Left lung (tissue), 14 donors: ENCODE measurements at places on chromosomes 2 and 18.

DNA sequence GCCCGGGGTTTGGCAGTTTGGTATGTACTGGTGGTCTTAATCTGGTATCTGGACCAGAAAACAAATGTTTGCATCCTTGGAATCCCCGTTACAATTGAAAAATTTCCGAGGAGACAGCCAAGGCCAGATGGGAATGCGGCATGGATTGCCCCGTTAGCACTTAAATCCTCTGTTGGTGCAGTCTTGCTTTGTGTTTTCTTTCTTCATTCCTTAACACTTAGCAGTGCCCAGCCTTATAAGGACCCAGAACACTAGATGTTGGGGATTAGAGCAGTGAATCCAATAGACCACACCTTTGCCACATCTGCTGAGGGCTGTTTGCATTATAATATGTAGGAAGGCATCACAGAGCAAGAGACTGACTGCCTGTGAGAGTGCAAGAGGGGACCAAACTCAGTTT lies 12.8 kb upstream of the ZNF532 start:
- DNase-seq, result no peak

DNA sequence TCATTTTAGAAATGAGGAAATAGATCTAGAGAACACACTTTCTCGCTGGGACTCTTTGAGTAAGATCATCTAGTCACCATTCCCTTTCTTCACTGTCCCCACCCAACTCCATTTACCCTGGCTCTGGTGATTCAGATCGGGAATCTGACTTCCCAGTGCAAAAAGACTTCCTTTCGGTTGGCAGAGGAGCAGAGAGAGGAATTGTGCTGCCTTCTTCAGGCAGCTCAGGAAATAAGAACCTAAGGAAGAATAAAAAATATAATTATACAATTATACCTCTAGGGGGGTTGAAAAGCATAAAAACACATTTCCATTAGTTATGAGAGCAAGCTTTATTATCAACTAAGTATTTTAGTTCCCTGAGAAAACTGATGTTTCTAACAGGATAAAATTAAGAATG lies 9.3 kb upstream of the MPP4 start:
- DNase-seq, result no peak

DNA sequence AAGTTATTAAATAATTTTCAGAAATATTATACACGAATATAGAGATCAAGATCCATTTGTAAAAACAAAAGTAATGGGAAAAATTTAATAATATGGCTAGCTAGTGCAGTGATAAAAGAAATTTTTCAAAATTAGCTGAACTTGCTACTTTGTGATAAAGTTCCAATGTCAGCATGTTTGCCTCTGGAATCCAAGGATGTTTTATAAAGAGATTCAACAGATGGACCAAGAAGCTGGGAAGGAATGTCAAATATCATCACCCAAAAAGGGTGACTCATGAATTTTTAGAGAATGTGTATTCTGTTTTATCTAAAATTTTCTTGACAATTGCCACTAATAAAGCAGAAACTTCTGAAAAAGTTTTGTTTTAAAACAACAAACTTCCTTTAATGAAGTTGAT lies 95.3 kb downstream of the FSIP2 start:
- DNase-seq, result no peak

DNA sequence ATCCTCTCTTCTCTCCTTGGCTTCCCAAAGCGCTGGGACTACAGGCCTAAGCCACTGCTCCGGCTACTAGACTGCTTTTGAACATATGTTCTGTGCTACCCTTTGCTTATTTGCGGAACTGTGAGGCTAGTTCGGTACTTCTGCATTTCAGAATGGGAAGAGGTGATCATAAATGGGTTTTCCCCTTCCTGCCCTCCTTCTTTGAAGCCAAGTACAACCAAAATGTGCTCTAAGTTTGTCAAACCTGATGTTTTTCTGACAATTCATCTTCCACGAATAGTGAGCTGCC lies 1.7 kb upstream of the ESCO1 start:
- DNase-seq, result no peak

DNA sequence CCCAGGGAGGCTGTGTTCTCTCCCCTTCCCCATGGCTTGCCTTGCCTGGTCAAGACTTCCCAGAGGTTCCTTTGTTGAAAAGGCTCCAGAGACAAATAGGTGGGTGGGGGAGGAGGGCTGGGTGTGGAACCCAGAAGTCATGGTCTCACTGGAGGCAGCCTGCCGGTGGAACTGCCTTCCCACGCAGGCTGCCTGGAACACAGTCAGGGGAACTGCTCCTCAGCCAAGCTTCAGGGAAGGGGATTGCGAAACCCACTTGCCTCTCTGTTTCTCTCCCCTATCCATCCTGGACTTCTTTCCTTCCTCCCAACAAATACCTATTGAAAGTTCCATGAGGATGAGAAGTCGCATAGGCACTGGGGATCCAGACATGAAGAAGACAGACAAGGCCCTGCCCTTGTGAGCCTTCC lies 31.6 kb downstream of the MARCO start:
- DNase-seq, result no peak
